ENCODE measurements at places on chromosomes 5 and 9.

DNA sequence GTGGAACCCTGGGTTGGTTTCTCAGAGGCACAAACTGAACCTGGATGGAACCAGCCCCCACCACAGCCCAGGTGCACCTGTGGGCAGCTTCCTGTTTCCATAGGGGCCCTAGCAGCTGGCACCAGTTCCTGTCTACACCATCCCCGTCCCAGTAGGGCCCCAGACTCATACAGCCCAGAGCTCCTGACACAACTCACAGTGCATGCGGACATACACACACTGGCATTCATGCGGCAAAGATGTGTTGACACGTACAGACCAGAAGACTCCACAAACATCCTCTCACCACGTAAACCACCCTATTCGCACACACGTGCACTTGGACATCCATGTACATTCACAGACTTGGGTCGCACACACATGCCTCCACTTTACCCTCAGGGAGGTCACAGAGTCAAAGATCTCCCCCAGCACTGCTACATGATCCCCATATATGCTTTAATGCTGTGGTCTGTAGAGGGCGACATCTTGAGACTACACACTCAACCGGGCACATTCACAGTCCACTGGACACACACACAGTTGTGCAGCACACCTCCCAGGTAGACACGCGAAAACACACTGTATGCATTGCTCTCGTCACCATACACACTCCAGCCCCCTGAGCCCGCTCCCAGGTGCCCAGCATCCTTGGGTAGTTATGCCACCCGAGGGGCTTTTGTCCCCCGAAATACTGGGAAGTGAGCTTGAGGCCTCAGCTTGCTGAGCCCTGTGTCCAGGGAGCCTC lies 22.4 kb downstream of the CXXC5 start:
- no peak for DNase-seq

GRCh38 chr5:135714126-135714894 lies 120.2 kb upstream of the SLC25A48 start:
- DNase-seq: no peak

GRCh38 chr9:93698140-93698908 lies 121.9 kb downstream of the PHF2 start:
- no peak for DNase-seq

DNA sequence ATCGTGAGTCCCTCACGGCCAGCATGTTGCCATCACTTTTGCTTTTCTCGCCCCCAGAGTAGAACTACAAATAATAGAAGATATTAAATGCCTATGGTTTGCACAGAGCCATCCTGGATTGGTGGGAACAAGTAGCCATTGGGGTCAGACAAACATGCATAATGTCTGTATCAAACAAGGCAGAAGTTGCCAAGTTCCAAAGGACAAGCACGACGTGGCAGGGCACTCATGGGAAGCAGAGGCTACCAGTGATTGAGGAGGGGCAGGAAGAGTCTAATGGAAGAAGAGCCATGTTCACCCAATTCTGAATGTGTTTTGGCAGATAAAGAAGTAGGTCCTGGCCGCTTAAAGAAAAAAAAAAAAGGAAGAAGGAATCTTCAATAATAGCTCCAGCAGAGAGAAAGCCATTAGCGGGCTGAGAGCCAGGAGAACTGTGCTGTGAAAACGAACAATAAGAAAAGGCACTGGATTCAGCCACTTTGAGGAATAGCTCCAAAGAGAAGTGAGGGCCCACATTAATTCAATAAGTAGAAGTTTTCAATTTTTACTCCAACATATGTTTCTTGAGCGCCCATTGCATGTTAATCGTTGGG lies 153.7 kb upstream of the ADCY2 start:
- no peak for DNase-seq

GRCh38 chr5:151023047-151023615 lies 2.7 kb downstream of the GPX3 start:
- no peak for DNase-seq

GRCh38 chr9:38768351-38768761 lies 48.4 kb upstream of the FAM240B start:
- no peak for DNase-seq

- DNase-seq: no peak
These were observed 274.0 kb upstream of the CDH9 start for GRCh38 chr5:27312291-27312893.

GRCh38 chr5:115686051-115686737 lies 60.4 kb upstream of the TMED7 start:
- DNase-seq: no peak

GRCh38 chr5:59709346-59709821 lies 184.1 kb downstream of the PDE4D start:
- DNase-seq: no peak

Data from T follicular helper cell (primary cell).